Activated CD4-positive, alpha-beta T cell treated with anti-CD3 and anti-CD28 coated beads, Interleukin-2, amount 10 ng/mL, durations not matched to agents 24 days and 14 days (primary cell): ENCODE measurements at places on chromosomes 3 and 15. TPM values are rescaled to one million over a fixed set of nuclear protein-coding genes. Genes with fewer than 3 reads are reported as not detected.

- H3K27me3 ChIP-seq: peaks cover 3% of the 10 kb centered on the region
- H3K4me3 ChIP-seq: no peak overlapping the region
- no peaks in the 10 kb centered on the region for H3K4me1 ChIP-seq
- DNase-seq: no peak
- no peak overlapping the region for H3K27ac ChIP-seq
- H3K36me3 ChIP-seq: no peaks in the 10 kb centered on the region
Observed at GRCh38 chr15:50519740-50520425, 26.6 kb downstream of the USP50 start.

DNA sequence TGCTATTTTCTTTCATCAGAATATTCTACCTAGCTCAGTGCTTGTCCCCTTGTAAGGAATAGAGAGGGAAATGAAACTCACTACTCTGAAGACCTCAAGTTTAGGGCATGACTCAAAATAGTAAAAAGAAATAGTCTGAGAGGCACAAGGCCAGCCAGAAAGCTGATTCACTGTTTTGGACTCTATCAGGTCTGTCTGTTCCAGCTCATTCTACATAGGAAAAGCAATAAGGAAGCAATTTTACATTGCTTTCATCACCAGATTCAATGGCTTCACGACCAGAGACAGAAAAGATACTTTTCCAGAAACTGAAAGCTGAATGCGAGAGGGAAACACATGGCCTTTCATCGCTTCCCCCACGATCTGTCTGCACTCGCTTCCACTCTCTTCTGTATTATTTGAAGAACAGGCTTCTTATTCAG lies 276.0 kb downstream of the GBE1 start:
- H3K27me3 ChIP-seq: no peaks in the 10 kb centered on the region
- no peaks in the 10 kb centered on the region for H3K36me3 ChIP-seq
- no peaks in the 10 kb centered on the region for H3K4me1 ChIP-seq
- DNase-seq: no peak
- H3K27ac ChIP-seq: no peak overlapping the region

- peaks cover 6% of the 10 kb centered on the region for H3K27me3 ChIP-seq
- no peak overlapping the region for H3K4me3 ChIP-seq
- no peaks in the 10 kb centered on the region for H3K36me3 ChIP-seq
Observed at GRCh38 chr3:171789759-171790505, 20.4 kb downstream of the PLD1 start.

DNA sequence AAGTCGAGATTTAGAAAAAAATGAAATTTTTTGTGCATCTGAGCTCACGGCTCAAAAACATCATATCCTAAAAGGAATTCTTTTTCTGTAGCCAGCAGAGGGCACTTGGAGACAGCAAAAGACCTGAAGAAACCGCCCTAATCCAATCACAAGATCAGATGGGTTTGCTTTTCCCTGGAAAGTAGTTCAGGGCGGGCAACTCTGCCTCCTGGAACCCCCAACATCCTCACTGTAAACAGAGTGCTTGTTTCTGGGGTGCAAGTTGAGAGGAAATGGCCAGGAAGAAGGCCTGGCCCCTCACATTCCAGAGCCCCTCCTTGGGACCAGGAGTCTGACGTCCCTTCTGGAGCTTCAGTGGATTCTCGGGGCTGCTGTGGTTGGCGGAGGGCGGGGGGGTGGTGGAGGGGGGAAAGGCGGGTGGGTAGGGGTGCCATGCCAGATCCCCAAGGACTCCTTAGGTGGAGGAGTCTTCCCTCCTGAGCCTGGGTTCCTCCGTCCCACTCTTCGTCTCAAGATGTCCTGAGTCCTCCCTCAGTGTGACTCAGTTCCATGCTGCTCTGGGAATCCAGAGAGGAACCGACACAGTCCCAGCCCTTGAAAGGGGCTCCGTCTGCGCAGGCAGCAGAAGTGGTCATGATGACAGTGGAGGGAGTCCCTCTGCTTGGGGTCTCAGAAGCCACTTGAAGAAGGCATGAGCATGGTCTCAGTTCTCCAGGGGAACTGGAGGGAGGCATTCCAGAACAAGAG lies 35.9 kb downstream of the CCK start:
- DNase-seq: no peak
- peaks cover 9% of the 10 kb centered on the region for H3K27me3 ChIP-seq
- H3K4me3 ChIP-seq: no peak overlapping the region
- no peak overlapping the region for H3K27ac ChIP-seq
- H3K36me3 ChIP-seq: no peaks in the 10 kb centered on the region

- no peaks in the 10 kb centered on the region for H3K27me3 ChIP-seq
- H3K4me3 ChIP-seq: no peak overlapping the region
- DNase-seq: no peak
- no peaks in the 10 kb centered on the region for H3K4me1 ChIP-seq
- no peak overlapping the region for H3K27ac ChIP-seq
- H3K36me3 ChIP-seq: no peaks in the 10 kb centered on the region
Observed at GRCh38 chr3:99325402-99325801, 313.0 kb upstream of the COL8A1 start.

DNA sequence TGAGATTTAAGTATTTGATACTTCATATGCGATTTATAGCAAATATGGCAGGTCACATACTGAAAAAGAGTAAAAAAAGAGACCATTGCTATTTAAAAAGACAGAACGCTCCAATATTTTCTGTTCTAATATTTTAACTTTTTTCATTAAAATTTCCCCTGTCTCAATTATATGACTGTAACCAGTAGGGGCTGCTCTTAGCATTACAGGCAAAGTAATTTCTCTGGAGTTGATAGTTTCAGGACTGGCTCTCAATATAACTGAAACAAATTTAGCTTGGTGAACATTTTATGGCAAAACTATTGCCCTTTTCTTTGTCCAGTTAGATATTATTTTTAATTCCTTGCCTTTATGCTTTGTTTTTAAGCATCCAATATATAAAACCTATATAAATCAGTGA lies 286.3 kb upstream of the ROBO2 start:
- H3K27me3 ChIP-seq: no peaks in the 10 kb centered on the region
- H3K36me3 ChIP-seq: no peaks in the 10 kb centered on the region
- H3K4me1 ChIP-seq: no peaks in the 10 kb centered on the region
- no peak for DNase-seq

DNA sequence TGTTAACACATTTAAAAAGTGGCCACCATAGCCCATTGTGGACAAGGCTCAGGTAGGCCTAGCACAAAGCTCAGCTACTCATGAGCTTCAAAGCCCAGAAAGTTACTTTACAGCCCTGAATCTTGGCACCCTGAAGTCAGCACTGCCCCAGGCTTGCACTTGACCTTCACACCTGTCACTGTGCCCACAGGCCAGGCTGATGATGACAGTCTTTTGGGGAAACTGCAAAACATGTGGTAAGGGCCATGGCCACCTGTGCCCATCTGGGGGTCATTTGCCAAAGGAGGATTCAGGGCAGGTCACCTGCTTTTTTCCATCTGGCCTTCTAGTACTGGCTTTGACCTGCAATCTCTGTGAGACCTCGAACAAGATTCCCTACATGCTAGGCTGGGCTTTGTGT lies 11.0 kb downstream of the CHDH start:
- H3K27me3 ChIP-seq: peaks cover 4% of the 10 kb centered on the region
- no peak overlapping the region for H3K27ac ChIP-seq
- H3K4me1 ChIP-seq: no peaks in the 10 kb centered on the region
- no peaks in the 10 kb centered on the region for H3K36me3 ChIP-seq
- no peak overlapping the region for H3K4me3 ChIP-seq

- H3K27me3 ChIP-seq: peaks cover 13% of the 10 kb centered on the region
- peak; percentile 58 for DNase-seq
- no peaks in the 10 kb centered on the region for H3K4me1 ChIP-seq
Observed at GRCh38 chr15:91186904-91187656, 87.0 kb downstream of the SV2B start.

- no peak overlapping the region for H3K4me3 ChIP-seq
- H3K4me1 ChIP-seq: peaks cover 53% of the 10 kb centered on the region
- no peaks in the 10 kb centered on the region for H3K27me3 ChIP-seq
- peak overlapping the region; percentile 77 for H3K27ac ChIP-seq
- peaks cover 41% of the 10 kb centered on the region for H3K36me3 ChIP-seq
- no peak for DNase-seq
Observed at GRCh38 chr15:74865316-74865715, 7.8 kb downstream of the SCAMP2 start.

GRCh38 chr3:125072301-125072700 lies 16.5 kb upstream of the HEG1 start:
- H3K36me3 ChIP-seq: no peaks in the 10 kb centered on the region
- H3K4me1 ChIP-seq: peaks cover 6% of the 10 kb centered on the region
- H3K4me3 ChIP-seq: no peak overlapping the region
- H3K27me3 ChIP-seq: peaks cover 19% of the 10 kb centered on the region
- DNase-seq: no peak

GRCh38 chr15:78415284-78415683 lies 22.7 kb upstream of the IREB2 start:
- H3K4me3 ChIP-seq: no peak overlapping the region
- no peaks in the 10 kb centered on the region for H3K36me3 ChIP-seq
- no peaks in the 10 kb centered on the region for H3K4me1 ChIP-seq
- H3K27me3 ChIP-seq: peaks cover 18% of the 10 kb centered on the region
- DNase-seq: no peak

DNA sequence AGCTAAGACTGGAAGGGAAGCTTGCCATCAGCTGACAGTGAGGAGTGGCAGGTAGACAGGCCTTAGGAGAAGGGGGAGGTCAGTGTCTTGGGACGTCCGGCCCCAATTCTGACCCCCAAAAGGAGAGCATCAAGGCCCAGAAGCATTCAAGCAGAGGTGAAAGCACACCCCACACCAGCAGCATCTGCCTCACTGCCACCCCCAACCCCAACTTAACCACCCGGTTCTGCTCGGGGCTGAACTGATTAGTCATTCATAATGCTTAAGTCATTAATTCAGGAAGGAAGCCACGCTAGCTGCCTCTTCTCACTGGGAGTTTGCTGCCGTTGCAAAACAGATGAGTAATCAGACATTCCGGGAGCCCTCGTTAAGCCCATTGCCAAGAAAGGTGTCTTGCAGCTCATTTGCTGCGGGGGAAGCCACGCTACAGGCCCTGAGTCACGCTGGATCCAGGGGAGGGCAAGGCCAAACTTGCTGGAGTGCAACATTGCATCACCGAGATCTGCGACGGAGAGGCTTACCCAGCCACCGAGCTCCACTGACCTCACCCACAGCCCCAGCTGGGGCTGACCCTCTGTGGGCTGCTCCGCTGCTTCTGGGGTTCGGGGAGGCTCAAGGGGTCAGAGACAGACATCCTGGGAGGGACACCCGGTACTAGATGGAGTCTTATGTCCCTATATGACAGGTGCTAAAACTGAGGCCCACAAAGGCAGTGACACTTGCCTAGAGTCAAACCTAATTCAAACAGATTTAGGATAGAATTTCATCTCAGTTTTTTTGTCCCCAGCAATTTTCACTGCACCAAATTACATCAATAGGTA lies 46.4 kb upstream of the HES1 start:
- peak overlapping the region; percentile 45 for H3K27ac ChIP-seq
- H3K4me1 ChIP-seq: peaks cover 18% of the 10 kb centered on the region
- no peak overlapping the region for H3K4me3 ChIP-seq
- peak; percentile 76 for DNase-seq
- H3K36me3 ChIP-seq: no peaks in the 10 kb centered on the region
- H3K27me3 ChIP-seq: peaks cover 12% of the 10 kb centered on the region

- DNase-seq: no peak
- peaks cover 4% of the 10 kb centered on the region for H3K4me1 ChIP-seq
- no peaks in the 10 kb centered on the region for H3K36me3 ChIP-seq
- no peak overlapping the region for H3K4me3 ChIP-seq
- H3K27me3 ChIP-seq: peaks cover 3% of the 10 kb centered on the region
Observed at GRCh38 chr15:77907824-77908751, 169.4 kb downstream of the TBC1D2B start.

DNA sequence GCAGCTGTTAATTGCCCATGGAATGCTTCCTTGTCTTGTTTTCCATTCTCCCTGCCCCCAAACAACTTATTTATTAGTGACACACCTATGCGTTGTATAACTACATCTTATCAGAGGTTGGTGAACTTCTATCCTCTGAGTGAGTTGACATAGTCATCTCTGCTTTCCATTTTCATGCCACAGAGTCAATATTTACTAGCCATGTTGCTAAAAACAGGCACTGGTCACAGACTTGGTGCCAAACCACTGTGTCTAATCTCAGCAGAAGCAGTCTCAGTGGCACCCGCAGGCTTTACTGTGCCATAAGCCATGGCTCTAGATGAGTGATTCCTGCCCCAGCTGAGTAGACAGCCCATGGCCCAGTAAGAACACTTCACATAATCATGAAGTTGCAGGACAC lies 26.5 kb downstream of the DAPK2 start:
- DNase-seq: no peak
- H3K27me3 ChIP-seq: no peaks in the 10 kb centered on the region
- H3K27ac ChIP-seq: no peak overlapping the region
- H3K4me3 ChIP-seq: no peak overlapping the region

DNA sequence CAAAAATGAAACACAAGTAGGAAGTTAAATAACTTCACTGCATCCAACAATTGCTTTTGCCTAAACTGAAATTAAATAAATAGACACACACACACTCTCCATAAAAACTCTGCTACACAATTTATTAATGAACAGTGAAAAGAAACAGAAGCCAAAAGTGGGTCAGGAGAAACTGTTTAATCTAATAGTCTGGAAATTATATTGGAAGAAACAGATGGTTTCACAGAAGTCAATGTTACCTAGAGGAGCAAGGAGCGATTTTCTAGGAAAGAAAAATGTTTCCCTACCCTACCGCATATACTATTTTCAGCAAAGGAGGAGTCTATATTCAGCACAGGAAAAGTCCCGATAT lies 32.0 kb downstream of the RFTN1 start:
- H3K27me3 ChIP-seq: no peaks in the 10 kb centered on the region
- H3K36me3 ChIP-seq: peaks cover 69% of the 10 kb centered on the region
- no peak for DNase-seq
- peak overlapping the region; percentile 66 for H3K4me3 ChIP-seq

DNA sequence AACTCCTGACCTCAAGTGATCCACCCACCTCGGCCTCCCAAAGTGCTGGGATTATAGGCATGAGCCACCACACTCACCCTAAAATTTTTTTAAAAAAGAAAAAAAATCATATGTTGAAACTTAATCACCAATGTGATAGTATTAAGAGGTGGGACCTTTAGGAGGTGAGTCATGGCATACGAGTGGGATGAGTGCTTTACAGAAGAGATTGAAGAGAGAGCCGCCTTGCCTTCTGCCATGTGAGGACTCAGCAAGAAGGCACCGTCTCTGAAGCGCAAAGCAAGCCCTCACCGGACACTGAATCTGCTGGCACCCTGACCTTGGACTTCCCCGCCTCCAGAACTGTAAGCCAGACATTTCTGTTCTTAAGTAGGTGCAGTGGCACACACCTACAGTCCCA lies 5.5 kb downstream of the ARPIN start:
- H3K4me3 ChIP-seq: no peak overlapping the region
- DNase-seq: no peak
- peaks cover 2% of the 10 kb centered on the region for H3K4me1 ChIP-seq
- H3K36me3 ChIP-seq: no peaks in the 10 kb centered on the region

GRCh38 chr3:127744253-127744815 lies 71.6 kb downstream of the ABTB1 start:
- H3K36me3 ChIP-seq: no peaks in the 10 kb centered on the region
- H3K4me1 ChIP-seq: no peaks in the 10 kb centered on the region
- H3K27ac ChIP-seq: no peak overlapping the region
- peaks cover 11% of the 10 kb centered on the region for H3K27me3 ChIP-seq
- no peak overlapping the region for H3K4me3 ChIP-seq

The FAM81A gene
- 0.47 and 1.9 TPM in 2 replicates for total RNA-seq

The NOX5 gene
- not detected in 2 replicates for total RNA-seq

The SHQ1 gene
- total RNA-seq: 46.8 and 47.2 TPM in 2 replicates

The MGLL gene
- total RNA-seq: 2.3 and 3.6 TPM in 2 replicates

The PIF1 gene
- total RNA-seq: 20.9 and 22.6 TPM in 2 replicates

The TF gene
- total RNA-seq: 0.02 and 0.26 TPM in 2 replicates

The SLC22A14 gene
- not detected in 2 replicates for total RNA-seq

The PLSCR4 gene
- not detected in 2 replicates for total RNA-seq

The GHSR gene
- total RNA-seq: not detected in 2 replicates

The SLC12A1 gene
- total RNA-seq: not detected in 2 replicates

The PIGZ gene
- 1.7 and 1.9 TPM in 2 replicates for total RNA-seq

The PCOLCE2 gene
- 0.28 and 0.33 TPM in 2 replicates for total RNA-seq

The ZNF35 gene
- 4.7 and 4.8 TPM in 2 replicates for total RNA-seq
